ENCODE measurements at places on chromosomes 4 and X.

GRCh38 chr4:77031544-77031943, 44.2 kb downstream of the CCNI start:
- no peak for DNase-seq

GRCh38 chr4:16779028-16779675, 119.3 kb downstream of the LDB2 start:
- DNase-seq = no peak

DNA sequence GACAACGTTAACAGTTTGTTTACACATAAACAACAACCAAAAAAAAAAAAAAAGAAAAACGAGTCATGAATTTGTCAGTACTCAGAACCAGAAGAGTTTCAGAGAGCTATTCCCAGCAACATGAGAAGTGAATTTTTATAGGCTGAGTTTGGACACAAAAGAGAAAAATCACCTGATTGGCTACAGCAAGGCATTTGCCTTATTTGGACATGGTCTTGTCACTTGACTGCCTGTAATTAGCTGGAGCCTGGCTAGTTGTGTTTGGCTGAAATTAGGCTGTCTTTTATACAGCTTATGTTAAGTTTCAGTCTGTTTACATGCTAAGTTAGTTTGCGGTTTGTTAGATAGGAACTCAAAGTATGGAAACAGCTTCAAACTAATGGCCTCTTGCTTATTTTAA, 880 bp upstream of the TEX13A start:
- no peak for DNase-seq

DNA sequence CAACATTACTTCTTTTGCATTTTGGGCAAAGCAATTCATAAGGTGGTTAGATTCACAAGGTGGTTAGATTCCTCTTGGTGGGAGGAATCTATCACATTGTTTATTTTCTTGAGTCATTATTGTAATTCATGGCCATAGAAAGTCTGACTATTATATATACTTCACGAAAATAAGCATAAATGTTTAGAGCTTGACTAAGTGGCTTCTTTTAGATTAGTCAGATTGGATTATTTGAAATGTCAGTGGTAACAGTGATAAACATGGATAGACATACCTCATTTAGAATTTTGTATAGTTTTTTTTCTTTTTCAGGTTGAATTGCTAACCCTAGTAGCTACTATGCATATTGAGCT, 24.9 kb upstream of the DYNLT3 start:
- no peak for DNase-seq

DNA sequence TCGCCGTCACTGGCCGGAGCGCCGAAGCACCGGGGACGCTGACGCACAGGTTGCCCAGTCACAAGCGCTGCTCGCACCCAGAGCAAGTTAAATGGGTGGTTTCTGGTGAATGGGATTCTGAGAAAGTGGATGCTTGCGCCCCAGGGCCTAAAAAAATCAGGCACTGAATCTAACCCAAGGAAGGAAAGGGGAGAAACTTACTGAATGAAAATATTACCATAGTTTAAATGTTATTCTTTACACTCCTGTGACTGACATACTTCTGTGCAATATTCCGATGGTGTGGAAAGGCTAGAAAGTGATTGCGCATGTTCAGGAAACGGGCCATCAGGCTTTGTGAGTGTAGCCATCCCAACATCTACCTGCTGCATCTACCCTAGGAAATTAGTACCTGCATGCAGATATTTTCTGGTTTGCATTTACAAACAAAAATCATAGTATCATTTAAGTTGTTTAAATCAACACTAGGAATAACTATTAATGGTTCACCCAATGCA, 838 bp upstream of the ABCG2 start:
- DNase-seq = no peak

- no peak for DNase-seq
Observed at GRCh38 chr4:168388890-168389289, 70.3 kb upstream of the DDX60 start.

GRCh38 chr4:3492741-3493719, 29.9 kb downstream of the DOK7 start:
- DNase-seq = no peak

GRCh38 chr4:162497564-162498167, 333.9 kb upstream of the FSTL5 start:
- no peak for DNase-seq

- no peak for DNase-seq
Observed at GRCh38 chr4:105145156-105145902, 1.3 kb upstream of the TET2 start.
